ENCODE measurements at places on chromosomes 4 and X.

DNA sequence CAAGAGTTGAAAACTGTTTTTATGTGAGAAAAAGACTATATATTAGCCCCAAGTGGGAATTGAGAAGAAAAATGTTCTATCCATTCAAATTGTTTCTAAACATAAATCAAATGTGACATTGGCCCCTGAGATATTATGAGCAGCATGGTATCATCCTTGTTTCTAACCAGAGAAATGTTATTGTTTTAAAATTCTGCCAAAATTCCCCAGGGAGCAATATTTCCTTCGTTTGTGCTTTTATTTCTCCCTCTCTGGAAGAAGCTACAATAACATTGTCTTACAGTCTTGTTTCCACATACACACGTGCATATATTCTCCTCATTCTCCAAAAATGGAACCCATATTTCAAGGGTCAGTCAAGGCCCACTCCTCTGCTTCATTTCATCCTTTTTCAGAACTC, 46.7 kb downstream of the MAGEB17 start:
- no peak for DNase-seq

DNA sequence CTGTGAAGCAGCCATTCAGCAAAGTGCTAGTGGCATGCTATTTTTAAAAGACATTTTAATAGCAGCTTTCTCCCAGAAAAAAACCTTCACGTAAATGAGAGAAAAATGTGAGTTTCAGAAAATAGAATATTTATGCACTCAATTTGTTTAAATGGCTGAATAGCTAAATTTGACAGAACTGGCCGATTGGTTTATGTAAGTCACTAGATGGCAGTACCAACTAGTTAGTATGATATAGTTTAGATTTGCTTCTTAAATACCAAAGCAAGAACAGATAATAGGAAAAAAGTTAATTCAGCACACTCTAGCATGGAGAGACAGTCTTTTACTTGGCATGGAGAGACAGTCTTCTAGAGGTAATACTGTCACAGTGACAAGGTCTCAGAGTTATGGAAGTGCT, 250.1 kb downstream of the SNCA start:
- DNase-seq: no peak

- DNase-seq: no peak
Measured at GRCh38 chr4:156242390-156242789, 288.7 kb upstream of the CTSO start.

GRCh38 chr4:160818571-160818970, 1345.2 kb downstream of the FSTL5 start:
- no peak for DNase-seq

DNA sequence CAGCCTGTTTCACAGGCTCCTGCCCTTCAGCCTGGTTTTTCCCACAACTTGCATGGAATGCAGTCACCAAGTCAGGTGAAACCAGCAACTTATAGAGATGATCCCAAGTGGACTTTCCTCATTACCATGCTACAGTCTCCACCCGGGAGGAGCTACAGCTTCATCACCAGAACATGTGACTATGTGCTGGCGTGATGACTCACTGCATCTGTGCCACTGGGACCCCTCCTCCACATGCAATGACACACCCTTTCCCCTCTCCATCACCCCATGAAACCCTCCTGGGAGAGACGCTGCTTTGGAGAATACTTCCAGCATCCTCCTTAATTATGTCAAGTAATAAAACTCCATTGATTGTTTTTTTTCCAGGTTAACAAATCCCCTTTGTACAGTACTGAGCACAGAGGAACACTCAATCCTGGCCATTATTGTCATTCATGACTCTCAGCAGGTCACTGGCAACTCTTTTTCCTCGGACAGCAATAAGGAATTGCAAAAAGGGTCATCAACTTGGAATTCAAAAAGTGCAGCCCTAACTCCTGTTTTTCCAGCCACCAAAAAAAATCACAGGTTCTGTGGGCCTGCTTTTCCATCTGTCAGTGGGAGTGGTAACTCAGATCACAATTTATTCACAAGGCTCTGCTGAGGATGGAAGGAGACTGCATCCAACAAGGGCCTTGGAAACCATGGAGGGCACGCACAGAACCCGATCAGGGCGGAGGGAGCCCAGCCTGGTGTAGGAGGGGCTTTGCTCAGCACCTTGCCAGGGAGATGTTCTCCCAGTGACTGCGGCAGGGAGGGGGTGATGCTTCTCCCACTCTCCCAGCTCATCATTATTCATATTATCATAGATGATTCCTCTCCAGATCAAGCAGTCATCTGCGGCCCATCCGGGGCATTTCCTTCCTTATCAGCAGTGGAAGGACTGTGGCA, 17.4 kb downstream of the QDPR start:
- no peak for DNase-seq

GRCh38 chr4:59841698-59842097, 1358.4 kb upstream of the ADGRL3 start:
- no peak for DNase-seq

GRCh38 chr4:82419451-82419850, 10.8 kb downstream of the HNRNPDL start:
- DNase-seq: no peak

DNA sequence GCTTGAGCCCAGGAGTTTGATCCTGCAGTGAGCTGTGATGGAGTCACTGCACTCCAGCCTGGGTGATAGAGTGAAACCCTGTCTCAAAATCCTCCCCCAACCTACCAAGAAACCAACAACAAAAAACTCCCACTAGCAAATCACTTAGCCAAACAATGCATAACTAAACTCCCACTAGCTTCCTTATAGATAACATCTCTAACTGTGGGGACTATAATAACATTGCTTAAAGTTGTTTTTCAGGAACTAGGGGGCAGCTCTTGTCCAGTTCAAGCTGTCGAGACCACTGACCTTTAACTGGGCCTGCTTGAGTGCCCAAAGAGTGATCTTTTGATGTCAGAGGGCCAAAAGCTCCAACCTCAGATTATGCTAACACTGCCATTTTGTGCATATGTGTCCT, 81.7 kb downstream of the FREM3 start:
- no peak for DNase-seq
